Fibroblast of mammary gland (primary cell): ENCODE measurements at places on chromosomes 16 and 17.

DNA sequence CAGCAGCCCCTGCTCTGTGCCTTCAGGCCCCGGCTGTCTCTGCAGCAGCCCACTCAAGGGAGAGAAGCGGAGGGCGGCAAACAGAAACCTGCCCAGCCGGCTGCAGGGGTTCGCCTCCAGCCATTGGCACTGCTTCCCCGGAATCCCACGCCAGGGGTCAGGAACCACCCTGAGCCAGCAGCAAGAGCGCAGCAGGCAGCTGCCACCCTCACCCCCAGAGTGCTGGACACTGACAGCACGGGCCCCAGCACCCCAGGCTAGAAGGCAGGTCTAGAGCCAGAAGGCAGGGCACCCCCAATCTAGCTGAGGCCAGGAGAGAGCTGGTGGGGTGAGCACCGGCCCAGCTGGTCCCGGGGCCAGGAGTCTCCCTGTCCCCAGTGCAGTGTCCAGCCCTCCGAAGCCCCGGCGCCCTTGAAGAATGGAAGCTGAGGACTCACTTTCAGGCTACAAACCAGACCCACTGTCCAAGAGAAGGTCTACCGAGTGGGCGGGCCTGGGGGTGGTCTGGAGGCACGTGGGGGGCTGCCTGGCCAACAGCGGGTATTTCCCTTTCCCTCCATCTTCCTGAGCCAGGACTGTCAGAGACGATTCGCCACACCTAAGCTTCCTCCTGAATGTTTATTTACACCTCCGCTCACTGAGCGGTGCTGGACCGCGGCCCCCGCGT is 8.4 kb downstream of the UBALD2 start:
- no peak for DNase-seq

DNA sequence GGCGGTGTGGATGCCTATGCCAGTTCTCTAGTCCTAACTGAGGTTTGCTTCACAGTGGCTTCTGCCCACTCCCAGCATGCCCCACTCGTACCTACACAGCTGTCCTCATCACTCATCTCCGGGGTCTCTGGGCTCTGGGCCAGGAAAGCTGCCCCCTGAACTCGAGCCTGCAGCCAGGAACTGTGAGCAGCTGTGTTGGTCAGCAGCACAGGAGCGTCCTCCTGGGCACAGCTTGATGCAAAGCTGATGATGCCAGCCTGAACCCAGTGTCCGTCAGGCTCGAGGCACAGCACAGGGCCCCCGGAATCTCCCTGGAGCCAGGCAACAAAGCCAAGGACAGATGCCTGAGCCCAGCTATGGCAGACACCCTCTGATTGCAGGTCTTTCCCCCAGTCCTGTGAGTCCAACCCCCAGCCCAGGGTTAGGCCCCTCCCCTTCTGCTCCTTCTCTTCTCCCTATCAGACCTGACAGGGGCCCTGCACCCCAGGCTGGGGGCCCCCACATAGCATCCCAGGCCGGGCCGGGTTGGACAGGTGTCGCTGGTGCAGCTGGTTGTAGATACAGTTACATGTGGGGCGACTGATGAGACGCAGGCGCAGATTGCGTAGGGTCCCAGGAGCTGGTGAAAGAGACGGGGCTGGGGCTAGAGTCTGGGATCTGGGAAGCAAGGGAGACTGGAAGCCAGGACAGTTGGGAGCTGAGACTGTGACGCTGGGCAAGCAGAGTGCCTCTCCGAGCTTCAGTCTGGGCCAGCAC is 2.7 kb downstream of the PRSS53 start:
- no peak for DNase-seq

DNA sequence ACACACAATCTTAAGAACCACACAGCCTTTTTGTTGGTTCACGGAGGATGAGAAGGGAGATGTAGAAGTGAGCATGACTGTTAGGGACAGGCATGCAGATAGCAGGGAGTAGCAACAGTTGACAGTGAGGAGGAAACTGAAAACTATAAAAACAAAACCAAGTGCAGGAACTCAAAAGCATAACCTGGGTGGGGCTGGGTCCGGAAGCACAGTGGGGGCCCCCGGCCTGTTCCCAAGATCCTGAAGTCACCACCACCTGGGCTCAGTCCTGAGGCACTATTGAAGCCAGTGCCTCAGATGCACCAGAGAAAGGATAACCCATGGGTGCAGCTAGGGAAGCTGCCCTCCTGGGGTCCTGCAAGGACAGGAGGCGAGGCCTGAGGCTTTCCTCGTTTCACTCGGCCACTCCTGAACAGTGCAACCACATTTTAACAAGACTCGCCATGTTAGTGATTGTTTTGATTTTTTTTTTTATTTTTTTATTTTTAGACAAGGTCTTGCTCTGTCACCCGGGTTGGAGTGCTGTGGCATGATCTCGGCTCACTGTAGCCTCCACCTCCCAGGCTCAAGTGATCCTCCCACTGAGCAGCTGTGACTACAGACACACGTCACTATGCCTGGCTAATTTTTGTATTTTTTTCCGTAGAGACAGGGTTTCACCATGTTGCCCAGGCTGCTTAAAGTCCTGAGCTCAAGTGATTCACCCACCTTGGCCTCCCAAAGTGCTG is 27.7 kb upstream of the CBX4 start:
- peak; percentile 39 for DNase-seq

- peak; percentile 52 for DNase-seq
These were observed 25.8 kb downstream of the SRCIN1 start for GRCh38 chr17:38579934-38580333.

- no peak for DNase-seq
These were observed 47.8 kb upstream of the GCSH start for GRCh38 chr16:81143921-81144471.
